ENCODE measurements at places on chromosomes 12 and 14. TPM values are rescaled to one million over a fixed set of nuclear protein-coding genes. Genes with fewer than 3 reads are reported as not detected.

Gene LRFN5
- polyA plus RNA-seq, result not detected

DNA sequence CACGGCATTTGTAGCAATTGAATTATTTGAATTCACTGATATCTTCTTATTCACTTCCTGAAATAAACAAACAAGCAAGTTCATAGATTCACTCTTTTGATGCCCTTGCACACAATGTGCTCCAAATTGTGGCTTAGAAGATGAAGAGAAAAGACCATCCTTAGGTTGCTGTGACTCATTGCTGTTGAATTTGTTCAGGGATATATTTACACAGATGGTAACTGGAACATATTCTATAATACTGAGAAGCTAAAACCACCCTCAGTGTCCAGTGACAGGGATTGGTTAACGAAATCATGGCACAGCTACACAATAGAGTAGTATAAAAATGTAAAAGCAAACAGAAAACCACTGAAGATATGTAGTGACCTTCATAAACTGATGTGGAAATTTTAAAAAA, 3.1 kb downstream of the PRB4 start:
- no peak for DNase-seq

- no peak for DNase-seq
Measured at GRCh38 chr12:89350630-89351488, 1.4 kb downstream of the DUSP6 start.

GRCh38 chr14:80110721-80111120, 100.6 kb downstream of the DIO2 start:
- DNase-seq, result no peak

DNA sequence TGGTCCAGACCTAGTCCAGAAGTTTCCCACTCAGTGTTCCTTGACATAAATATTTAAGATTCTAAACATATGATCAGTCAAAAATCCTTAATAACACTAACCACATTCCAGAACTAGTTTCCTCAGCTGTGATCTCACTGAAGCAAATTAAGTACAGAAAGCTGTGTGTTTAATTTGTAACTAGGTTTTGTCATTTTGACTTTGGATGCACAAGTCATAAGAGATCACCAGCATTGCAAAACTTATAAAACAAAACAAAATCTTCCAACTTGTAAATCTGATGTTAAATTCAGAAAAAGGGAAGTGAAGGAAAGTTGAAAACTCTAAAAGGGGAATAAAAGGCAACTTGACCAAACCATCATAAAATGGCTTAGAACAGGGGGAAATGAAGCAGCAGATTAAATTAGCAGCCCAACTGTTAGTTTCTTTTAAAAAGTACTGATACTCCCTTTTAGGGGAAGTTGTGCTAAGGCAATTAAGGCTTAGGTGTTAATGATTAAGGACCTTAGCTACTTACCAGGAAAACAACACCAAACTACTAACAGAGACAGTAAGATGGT, 56.6 kb downstream of the SH2B3 start:
- no peak for DNase-seq

Gene P2RX2
- polyA plus RNA-seq, result not detected

- peak; percentile 47 for DNase-seq
Measured at GRCh38 chr12:104603545-104603973, 146.8 kb downstream of the CHST11 start.

DNA sequence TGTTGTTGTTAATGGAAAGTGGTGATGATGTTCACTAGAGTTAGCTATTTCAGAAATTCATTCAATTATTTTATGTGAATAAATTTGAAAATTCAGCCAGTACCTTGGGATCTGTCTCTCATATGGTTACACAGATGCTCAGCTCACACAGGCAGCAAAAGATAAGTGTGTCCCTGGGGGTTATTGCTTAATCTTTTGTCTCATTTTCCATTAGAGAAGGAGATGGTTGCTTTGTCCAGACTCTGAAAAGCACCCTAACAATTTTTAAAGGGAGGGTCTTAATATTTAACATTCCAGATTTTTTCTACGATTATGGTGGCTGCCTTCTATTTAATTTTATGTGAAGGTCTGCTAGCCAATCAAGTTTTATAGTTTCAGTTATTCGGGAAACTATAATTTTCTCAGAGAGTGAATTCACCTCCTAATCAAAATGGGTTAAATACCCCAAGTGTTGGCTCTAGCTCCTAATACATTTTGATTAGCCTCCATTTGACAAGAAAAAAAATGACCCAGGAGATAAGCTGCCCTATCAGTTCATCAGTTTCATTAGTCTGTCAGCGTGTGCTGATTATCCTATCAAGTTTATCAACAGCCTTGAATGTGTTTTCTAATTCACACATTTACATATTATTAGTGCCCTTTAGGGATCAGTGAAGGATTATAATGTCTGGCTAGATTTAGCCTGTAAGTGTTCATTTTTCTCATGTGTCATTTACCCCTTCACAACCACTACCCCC, 282.1 kb downstream of the TMTC2 start:
- no peak for DNase-seq

Gene KCNH3
- polyA plus RNA-seq, result 1.8 TPM

Gene PLA2G1B
- polyA plus RNA-seq, result not detected

Gene OR2AP1
- polyA plus RNA-seq, result not detected

DNA sequence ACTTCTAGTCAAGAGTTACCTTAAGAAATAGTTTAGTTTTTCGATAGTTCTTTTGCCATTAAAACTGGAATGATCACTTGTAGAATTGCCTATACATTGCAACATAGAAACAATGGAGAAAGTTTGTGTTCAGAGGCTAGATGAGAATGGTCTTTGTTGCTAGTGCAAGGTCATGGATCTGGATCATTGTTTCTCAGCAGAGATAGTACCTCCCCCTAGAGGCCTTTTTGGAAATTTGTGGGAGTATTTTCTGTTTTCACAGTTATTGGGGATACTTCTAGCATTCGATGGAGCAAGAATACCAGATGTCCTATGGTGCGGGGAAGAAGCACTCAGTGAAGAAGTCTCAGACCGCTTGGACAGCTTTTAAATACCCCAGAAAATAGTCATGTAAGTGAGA, 138.8 kb upstream of the HMGA2 start:
- DNase-seq, result no peak

Gene SERPINA6
- 0.43 TPM for polyA plus RNA-seq

Gene TOMM20L
- polyA plus RNA-seq, result not detected

DNA sequence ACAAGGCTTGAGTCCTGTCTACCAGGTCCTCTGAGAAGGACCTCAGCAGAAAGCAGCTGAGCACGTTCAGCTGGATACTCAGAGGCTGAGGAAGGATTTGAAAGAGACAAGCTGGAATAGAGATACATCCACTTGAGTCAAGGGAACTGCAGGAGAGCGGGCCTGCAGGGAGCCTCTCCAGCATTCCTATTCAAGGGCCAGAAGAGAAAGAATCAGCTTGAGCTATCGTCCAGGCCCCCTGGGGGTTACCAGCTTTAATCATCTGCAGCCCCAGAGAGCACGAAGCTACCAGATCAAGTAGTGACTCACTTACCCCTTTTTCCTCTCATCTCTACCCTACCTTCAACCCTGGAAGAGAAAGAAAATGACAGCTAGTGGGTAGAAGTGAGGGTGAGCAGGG, 80.9 kb downstream of the NDUFA12 start:
- DNase-seq, result no peak

DNA sequence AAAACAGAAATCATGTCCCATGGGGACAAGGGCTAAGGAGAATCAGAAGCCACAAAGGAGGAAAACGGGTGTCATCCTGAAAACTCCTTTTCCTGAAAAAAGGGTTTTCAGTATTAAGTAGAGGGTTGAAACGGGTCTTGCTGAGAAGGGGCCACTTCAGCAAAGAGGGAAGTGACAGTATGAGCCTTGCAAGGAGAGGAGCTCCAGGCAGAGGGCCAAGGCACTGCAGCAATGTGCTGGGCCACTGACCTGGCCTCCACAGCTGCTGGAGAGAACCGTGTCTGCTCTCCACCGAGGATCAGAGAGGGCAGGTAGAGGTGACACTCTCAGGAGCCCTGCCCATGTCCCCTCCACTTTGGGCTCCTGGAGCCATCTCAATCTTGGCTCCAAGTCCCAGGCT, 103.3 kb downstream of the NCOR2 start:
- DNase-seq, result no peak

DNA sequence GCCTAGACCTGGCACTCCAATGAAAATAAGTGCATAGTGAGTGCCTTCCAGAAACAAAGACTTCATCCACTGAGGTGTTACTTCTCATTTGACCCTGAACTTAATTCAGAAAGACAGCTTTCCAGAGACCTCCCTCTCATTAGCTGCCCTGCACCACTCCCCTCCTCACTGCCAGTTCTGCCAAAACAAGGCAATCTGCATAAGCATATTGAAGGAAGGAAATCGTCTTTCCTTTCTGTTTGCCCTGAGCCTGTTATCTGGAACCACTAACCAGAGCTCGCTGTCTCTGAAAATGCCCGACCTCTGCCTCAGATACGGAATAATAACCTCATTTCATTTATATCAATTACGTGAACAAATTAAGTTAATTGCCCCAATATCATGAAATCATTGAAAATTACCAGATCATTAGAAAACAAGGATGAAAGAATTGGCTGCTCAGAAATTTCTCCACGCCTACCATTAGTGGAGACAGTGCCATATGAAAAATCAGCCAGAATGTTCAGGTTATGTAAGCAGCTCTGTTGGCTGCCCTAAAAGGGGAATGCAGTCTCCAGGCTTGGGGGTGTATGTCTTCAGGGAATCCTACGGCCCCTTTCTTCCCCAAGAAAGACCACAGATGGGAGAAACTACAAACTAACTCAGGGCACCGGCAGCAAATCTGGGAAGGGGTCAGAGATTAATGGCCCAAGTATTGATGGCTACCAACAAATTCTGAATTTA, 149.9 kb upstream of the FKBP4 start:
- no peak for DNase-seq

DNA sequence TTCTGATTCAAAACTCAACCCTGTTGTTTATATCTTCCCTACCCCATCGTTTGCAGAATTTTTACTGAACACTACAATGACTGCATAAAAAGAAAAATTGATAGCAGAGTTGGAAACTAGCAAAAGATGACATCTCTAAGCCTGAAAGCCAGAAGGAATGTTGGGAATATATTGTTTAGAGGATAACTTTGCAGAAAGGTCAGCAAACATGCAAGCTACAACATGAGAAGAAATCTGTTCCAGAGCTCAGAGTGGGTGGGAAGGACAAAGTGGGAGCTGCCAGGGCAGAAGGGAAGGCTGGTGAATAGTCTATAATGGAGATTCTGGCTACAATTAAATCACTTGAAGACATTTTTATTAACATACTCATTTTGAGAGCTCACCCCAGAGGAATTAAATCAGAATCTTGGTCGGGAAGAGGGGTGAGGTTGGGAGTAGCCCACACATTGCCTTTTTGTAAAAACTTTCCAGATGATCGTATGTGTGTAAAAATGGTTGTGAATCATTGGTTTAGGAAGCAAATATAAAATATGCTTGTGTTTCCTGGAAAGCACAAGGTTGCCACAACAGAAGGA, 574.8 kb downstream of the FLRT2 start:
- DNase-seq, result no peak

DNA sequence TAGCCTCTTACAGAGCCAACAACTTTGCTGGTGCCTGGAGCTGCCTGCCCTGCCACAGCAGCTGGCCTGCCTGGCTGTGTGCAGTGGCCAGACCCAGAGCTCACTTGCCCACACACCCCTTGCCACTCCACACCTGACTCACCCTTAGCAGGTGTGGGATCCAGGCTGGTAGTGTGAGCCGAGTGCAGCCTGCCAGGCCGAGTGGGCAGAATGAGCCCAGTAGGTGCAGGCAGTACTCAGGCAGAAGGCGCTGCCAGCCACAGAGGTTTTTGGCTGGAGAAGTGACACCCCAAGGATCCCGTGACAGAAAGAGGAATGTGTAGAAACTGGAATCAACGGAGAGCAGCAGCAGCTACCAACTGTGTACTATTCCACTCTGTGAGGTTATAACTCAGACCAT, 29.8 kb upstream of the PYGL start:
- no peak for DNase-seq

Gene VRTN
- polyA plus RNA-seq, result not detected
